ENCODE measurements at places on chromosomes 1 and 21.

- DNase-seq, result no peak
Observed at GRCh38 chr1:214540324-214540723, 11.1 kb downstream of the PTPN14 start.

GRCh38 chr21:16535102-16535422 is 805.3 kb downstream of the USP25 start:
- DNase-seq, result no peak

- DNase-seq, result no peak
Observed at GRCh38 chr1:110012100-110012780, 22.2 kb upstream of the STRIP1 start.

- no peak for DNase-seq
Observed at GRCh38 chr1:14742181-14742980, 143.9 kb downstream of the KAZN start.

DNA sequence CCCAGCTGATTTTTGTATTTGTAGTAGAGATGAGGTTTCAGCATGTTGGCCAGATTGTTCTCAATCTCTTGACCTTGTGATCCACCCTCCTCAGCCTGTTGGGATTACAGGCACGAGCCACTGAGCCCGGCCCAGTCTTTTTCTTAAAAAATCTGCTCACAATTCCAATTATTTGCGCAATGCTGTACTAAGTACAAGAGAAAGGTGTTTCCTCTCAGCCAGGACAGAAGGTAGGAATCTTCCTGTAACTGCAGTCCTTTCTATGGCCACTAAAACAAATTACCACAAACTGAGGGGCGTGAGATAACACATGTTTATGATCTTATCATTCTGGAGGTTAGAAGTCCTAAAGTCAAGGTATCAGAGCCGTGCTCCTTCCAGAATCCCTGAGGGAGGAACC is 6.9 kb upstream of the CBR3 start:
- no peak for DNase-seq

DNA sequence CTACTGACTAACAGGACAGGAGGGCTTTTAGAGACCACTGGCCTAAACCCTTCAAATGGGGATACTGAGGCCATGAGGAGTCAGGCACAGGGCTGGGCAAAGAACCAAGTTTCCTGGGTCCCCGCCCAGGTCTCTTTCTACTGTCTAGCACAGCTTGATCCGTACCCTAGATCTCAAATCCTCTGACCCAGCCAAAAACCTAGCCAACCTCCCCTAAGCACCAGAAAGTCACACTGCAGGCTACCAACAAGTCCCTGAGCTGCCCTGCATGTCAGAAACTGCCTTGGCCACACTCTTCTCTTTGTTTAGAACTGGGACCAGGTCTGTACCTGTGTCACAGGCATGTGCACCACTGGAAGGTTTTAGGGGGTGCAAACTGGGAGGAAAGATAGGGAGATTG is 33.6 kb downstream of the AHDC1 start:
- DNase-seq, result no peak

DNA sequence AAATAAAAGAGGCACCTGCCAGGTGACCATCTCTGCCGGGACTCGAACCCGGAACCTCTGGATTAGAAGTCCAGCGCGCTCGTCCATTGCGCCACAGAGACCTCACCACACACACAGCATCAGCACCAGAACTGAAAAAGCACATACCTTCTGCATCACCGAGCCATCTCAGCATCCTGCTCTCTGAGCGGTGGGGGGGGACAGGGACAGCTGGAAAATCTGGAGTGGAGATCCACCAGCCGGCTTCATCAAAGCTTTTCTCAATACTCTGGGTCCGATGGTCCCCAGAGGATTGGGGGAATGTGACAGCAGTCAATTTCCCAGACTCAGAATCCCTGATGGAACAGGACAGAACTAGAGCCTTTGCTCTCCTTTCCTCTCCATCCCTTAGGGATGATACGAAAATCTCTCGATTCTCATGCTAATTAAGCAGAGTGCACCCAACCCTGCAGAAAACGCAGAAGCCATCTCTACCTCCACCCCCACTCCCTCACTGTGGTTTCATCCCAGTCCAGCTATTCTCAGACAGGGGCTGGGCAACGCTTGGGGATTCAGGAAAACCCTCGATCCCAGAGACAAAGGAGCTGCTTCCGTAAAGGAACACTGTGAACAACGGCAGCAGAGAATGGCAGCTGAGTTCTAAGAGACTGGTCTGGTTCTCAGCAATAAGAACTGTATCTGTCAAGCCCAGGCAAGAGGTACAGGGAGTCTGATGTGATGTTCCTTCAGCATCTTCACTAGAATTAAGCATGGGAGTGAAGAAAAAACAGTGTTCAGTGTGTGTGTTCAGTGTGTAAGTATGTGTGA is 29.6 kb upstream of the CADM3 start:
- no peak for DNase-seq

- no peak for DNase-seq
Observed at GRCh38 chr1:248822148-248823032, 3.3 kb downstream of the SH3BP5L start.

- DNase-seq, result no peak
Observed at GRCh38 chr1:183810121-183810520, 5.2 kb downstream of the RGL1 start.

- DNase-seq, result peak; percentile 53
Observed at GRCh38 chr21:42956824-42957630, 17.3 kb upstream of the PKNOX1 start.

DNA sequence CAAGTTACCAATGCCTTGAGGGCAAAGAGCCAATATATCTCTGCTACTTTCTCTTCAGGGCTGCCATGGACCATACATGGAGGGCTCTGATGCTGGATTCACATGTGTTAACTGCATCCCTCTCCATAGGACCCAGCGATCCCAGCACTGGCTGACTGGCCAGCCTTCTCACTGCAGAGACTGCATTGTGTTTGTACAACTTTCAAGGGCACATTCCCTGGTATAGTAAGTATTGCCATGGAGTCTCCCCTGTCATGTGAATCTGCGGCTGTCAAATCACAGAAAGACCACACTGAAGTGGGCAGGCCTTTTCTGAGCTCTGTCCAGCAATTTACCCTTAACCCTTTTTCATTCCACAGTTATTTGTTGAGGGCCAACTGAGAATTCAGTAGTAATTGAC is 449.8 kb downstream of the OMA1 start:
- DNase-seq, result no peak

- DNase-seq, result no peak
Observed at GRCh38 chr1:61921435-61921834, 179.2 kb downstream of the PATJ start.

DNA sequence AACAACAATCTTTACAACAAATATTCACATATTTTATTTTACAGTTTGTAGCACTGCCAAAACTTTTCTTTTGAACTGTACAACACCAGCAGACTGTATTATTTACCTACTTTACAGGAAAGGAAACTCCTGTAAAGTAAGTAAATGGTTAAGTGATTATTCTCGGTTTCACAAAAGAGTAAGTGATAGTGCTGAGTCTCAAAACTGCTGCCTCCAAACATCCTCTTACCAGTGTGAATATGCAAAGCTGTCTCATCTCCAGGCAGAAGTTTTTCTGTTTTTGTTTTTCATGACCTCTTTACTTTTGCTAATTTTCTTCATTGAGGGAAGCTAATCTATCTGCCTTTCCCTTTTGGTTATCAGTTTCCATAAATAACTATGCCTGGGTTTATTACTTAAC is 286.7 kb downstream of the SRGAP2C start:
- DNase-seq, result no peak

- DNase-seq, result no peak
Observed at GRCh38 chr21:38478782-38479181, 19.5 kb downstream of the ERG start.

DNA sequence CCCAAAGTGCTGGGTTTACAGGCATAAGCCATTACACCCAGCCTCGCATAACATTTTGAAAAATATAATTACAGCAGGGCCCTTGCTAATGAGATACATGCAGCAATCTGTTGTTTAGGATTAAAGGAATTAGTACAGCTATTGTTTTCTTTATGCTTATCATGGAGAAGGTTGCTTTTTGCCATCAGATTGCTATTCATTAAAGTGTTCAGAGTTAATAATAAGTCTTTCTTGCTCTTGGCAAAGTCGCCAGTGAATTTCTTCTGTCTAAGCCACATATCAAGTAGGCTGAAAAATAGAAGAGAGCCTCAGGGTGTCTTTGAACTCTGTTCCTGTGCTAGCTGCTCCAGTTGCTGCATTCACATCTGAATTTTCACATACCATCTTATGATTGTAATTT is 144.1 kb downstream of the POU2F1 start:
- no peak for DNase-seq

GRCh38 chr1:178330153-178330552 is 166.6 kb downstream of the CLEC20A start:
- DNase-seq, result no peak

DNA sequence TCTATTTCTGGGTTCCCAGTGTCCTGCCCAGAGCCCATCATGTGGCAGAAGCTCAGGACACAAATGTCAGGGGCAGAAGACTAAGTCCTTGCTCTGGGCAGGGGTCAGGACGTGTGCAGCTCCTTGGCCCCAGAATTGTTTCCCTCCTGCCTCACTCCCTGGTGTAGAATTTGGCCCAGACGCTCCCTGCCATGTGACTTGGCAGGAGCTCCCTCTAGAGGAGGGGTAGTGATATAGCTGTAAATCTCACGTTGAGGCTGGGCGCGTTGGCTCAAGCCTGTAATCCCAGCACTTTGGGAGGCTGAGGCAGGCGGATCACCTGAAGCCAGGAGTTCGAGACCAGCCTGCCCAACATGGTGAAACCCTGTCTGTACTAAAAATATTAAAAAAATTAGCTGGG is 91.2 kb downstream of the UBIAD1 start:
- DNase-seq, result peak; percentile 18

Measured in Caco-2 (cell line).